ENCODE measurements at places on chromosomes 13 and 19.
A peak's percentile ranks its signal among the peaks of the same experiment; 100 is the strongest.

GRCh38 chr19:34380639-34381241, 15.7 kb downstream of the GPI start:
- no peak for DNase-seq

DNA sequence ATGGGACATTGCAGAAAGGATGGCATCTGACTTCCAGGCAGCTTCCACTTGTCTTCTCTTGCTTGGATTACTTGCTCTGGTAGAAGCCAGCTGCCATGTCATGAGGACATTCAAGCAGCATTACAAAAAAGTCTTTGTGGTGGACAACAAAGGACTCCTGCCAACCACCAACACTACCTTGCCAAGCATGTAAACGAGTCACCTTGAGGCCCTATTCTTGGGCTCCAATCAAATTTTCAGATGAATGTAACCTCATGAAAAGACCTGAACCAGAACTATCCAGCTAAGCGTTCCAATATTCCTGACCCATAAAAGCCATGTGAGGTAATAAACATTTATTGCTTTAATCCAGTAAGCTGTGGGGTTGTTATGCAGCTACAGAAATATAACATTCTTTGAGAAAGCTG, 12.5 kb downstream of the PROSER1 start:
- no peak for DNase-seq

GRCh38 chr19:9183000-9183399, 4.2 kb downstream of the OR7D2 start:
- DNase-seq = no peak

- DNase-seq = peak; percentile 61
These were observed 5.3 kb upstream of the CD79A start for GRCh38 chr19:41871573-41872383.

DNA sequence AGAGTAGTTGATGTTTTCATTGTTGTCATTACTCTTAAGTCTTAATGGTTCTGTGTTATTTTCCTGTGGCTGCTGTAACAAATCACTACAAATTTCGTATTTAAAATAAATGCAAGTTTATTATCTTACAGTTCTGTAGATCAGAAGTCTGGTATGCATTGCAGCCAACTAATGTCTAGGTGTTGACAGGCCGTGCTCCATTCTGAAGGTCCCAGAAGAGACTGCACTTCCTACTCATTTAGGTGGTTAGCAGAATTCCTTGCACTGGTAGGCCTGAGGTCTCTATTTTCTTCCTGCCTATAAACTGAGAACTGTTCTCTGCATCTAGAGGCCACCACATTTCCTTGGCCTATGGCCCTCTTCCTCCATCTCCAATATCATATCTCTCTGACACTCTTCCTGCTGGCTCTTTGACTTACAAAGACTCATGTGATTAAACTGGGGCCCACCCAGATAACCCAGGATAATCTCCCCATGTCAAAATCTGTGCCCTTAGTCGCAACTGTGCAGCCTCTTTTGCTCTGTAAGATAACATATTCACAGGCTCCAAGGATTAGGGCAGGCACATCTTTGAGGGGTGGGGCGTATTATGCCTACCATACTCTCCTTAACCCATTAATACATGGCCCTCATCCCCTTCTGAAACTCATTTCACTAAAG, 468.4 kb downstream of the FOXO1 start:
- no peak for DNase-seq
